ENCODE measurements at places on chromosomes 6 and 20.
A peak's percentile ranks its signal among the peaks of the same experiment; 100 is the strongest.

DNA sequence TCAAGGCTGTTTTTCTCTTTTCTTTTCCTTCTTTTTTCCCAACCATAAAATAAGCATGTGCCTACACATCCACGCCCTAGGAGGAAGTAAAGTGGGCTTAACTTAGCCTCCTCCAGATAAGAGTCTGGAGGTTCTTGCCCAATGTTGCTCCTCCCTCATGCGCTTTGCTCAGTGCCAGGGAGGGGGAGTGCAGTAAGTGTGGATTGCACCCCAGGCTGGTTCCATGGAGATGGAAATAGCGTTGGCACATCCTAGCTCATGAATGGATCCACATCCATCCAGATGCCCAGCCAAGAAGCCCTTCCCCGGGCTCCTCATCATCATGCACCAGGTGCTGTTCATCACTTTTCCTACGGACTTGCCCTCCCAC is 58.2 kb downstream of the NEDD9 start:
- DNase-seq, result no peak

DNA sequence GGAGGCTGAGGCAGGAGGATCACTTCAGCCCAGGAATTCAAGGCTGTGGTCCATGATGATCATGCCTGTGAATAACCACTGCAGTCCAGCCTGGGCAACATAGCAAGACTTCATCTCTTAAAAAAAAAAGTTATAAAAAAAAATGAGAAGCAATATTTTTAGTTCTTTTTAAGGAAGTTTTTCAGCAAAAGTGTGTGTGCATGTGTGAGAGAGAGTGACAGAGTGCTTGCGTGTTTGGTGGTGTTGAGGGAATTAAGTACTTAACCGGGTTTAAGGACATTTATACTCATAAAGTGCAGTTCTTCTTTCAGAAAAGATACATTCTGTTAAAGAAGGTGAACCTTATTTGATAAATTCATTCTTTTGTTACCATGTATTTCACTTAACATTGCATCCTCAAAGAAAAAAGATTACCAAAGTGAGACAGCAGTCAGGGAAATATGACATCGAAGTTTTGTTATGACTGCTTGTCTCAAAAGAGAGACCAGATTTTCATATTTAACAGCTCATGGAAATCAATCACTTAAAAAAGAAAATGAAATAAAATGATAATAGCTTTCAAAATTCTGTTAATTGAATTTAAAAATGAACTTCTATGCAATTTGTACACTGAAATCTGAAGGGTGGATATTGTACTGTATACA is 254.7 kb downstream of the ARHGAP18 start:
- no peak for DNase-seq

DNA sequence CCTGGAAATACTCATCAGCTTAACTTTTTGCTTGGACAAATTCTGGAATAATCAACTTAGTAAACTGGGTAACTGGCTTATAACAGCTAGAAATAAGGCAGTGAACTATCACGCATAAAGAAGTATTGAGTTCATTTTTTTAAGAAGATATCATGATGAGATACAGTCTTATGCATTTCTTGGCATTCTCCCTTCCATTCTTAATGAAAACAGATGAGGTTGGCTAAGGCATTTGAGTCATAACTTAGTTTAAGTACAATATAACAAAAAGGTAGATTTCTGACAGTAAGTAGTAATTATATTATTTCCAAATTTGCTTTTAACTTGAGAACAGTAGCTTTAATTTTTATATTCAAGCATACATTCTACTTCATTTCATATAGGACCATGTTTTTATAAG is 56.1 kb downstream of the SAMD5 start:
- DNase-seq, result no peak

- no peak for DNase-seq
Observed at GRCh38 chr20:59230385-59230784, 66.8 kb downstream of the ZNF831 start.

DNA sequence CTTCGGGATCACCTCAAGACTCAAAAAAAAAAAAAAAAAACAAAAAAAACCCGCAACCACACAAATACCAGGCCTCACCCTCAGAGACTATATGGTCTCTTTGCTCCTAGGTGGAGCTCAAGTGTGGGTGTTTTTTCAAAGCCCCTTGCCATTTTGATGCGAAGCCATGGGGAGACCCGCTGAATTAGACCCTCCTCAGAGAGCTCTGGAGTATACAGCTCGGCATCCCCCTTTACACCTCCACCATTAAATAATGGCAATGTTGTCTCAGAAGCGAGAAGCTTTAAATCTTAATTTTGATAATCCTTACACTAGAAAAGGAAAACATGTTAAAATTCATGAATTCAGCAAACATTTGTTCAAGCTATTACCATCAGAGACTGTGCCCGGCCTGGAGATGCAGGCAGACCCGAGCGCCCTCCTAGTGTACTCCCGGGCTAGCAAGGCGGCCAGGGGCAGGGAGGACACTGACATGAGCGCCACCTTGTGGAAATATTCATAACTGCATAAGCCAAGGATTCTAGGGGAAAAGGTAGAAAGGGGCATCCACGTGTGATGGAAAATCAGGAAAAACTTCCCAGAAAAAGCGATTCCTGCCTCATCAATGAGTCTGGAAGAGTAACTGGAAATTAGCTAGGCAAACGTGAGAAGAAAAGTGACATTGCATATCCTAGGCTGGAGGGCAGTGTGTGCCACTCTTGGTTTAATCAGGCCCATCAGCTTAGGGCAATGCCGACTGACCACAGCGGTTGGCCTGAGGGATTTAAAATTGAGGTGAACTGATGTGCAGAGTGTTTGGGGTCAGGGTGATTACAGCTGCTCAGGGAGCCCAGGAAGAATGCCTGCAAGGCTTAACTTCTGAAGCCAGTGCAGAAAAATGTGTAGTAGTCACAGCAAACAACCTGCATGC is 72.5 kb downstream of the B3GAT2 start:
- DNase-seq, result peak; percentile 38

DNA sequence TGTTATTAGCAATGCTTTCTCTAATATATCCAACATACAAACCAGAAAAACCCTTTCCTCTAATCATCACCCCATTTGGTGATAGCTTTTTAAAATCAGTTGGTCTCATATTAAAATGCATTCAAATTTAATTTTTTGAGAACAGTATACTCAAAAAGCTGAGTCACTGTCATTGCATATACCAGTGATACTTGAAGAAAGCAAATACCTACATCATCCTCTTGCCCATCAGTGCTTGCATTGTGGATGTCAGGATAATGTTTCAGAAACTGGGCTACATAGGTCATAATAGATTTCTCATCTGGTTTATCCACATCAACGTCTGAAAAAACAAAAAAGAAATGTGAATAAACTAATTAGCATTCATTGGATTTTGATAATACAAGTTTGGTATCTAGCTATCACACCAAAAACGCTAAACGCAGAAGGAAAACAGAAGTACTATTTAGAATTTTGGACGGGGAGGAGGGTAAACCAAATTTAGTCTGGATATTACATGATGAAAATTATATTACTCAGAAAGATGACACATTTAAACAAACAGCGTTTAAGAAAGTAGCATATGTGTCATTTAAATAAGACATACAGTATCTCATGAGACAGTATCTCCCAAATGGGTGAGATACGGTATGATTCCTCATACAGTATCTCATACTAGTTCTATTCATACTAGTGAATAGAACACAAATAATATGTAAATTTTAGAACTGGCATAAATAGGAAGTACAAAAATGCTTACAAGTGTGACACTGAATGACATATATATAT is 134.6 kb downstream of the SYNE1 start:
- no peak for DNase-seq

DNA sequence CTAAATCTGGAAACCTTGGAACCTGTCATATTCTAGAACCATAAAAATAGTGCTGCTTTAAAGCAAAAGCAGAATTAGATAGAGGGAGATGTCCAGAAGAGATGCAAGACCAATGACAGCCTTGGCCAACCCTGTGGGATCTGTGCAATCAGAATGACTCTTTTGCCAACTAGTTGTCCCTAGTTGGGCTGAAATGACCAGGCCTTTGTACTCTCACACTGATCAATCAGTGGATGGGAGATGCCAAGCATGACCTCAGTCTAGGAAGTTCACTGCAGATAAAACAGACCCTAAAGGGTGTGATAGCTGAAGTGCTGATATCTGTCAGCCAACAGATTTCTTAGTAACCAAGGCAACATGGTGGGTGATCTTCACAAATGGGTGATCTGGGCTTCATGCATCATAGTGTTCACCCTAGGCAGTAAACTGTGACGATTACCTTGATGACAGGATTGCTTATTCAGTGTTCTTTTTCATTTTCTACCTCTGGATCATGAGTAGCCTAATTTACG is 52.1 kb downstream of the BCKDHB start:
- no peak for DNase-seq

DNA sequence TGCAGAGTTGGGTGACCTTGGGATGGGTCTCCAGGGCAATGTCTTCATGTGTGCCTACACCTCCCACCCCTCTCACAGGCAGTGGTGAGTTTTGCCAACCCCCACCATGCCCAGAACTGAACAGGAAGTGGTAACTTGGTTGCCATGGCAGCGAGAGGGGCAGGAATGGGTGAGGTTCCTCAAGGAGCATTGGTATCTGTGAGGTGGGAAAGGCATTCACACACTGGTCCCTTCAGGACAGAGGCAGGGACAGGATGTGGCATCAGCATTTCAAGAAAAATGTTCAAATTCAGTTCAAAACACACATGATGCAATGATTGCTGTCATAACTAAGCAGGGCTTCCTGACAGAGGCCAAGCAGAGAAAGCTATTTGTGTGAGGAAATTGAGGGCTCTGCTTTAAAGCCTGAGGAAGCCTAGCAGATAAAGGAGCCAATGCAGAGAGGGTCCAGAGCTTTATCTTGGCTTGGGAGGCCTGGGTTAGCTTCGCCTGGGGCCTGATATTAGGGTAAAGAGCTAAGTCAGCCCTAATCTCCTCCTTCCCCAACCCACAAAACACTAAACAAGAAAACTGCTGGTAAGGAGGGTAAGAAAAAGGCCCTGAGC is 551 bp downstream of the TREML2 start:
- no peak for DNase-seq

- DNase-seq, result no peak
Observed at GRCh38 chr20:2610941-2611720, 41.3 kb upstream of the NOP56 start.

GRCh38 chr20:63253438-63254231 is 628 bp downstream of the NKAIN4 start:
- no peak for DNase-seq

- no peak for DNase-seq
Observed at GRCh38 chr20:6806275-6806674, 38.8 kb downstream of the BMP2 start.
